IMR-90 (cell line): ENCODE measurements at places on chromosomes 12 and 14. TPM values are rescaled to one million over a fixed set of nuclear protein-coding genes. Genes with fewer than 3 reads are reported as not detected.

MYF5 gene
- not detected in 2 replicates for total RNA-seq

BCL7A gene
- 5.6 and 6.1 TPM in 2 replicates for total RNA-seq

DNA sequence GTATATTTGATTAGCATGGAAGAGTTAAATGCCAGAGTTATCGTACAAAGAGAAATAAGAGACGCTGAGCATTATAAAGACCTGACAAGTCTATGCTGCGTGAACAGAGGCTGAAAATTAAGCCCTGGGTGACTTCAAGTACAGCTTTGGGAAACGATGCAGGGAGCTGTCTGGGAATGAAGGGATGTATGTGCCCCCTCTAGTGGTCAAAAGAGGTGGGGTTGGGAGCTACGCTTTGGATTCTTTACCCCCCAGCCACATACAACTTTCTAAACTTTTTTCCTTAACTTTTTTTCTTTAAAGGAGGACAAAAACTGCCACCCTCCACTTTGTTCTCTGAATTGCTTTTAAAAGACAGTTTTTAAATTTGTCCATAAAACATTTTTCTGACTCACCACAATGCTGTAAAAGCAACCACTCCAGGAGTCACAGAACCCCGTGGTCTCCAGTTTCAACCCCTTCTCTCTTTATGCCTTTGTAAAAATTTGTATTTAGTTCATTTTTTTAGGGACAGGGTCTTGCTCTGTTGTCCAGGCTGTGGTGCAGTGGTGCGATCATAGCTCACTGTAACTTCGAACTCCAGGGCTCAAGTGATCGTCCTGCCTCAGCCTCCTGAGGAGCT, 59.4 kb downstream of the ZNF664 start:
- no peak overlapping the region for H3K4me3 ChIP-seq
- H3K27me3 ChIP-seq, result no peaks in the 10 kb centered on the region
- DNase-seq, result peak; percentile 71
- no peak overlapping the region for H3K27ac ChIP-seq

DNA sequence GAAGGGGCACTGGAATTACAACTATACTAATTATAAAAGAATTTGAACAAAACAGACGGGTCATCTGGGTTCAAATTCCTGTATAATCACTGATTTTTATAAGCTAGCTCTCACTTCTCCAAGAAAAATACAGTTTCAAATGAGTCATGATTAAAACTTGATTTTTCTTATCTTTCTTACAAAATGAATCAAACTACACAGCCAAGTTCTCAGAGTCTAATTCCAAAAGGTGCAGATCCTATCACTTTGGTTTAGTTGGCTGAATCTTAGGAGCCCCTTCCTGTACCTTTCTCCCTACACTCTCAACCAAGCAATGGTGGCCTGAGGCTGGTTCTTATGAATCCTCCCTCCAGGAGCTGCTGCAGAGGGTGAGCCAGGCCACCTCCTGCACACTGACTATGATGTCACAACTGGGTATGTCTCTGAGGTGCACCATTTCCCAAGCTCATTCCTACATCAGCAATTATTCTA, 43.8 kb upstream of the BMP4 start:
- peak overlapping the region; percentile 30; the same call in 1 of the 2 replicates for H3K27ac ChIP-seq
- H3K4me1 ChIP-seq, result peaks cover 19% of the 10 kb centered on the region
- no peak overlapping the region for H3K4me3 ChIP-seq
- H3K27me3 ChIP-seq, result no peaks in the 10 kb centered on the region

- H3K27ac ChIP-seq, result no peak overlapping the region
- no peaks in the 10 kb centered on the region for H3K4me1 ChIP-seq
- H3K36me3 ChIP-seq, result no peaks in the 10 kb centered on the region
- H3K4me3 ChIP-seq, result no peak overlapping the region
- no peaks in the 10 kb centered on the region for H3K27me3 ChIP-seq
Measured at GRCh38 chr12:26309634-26310033, 114.3 kb downstream of the SSPN start.

DNA sequence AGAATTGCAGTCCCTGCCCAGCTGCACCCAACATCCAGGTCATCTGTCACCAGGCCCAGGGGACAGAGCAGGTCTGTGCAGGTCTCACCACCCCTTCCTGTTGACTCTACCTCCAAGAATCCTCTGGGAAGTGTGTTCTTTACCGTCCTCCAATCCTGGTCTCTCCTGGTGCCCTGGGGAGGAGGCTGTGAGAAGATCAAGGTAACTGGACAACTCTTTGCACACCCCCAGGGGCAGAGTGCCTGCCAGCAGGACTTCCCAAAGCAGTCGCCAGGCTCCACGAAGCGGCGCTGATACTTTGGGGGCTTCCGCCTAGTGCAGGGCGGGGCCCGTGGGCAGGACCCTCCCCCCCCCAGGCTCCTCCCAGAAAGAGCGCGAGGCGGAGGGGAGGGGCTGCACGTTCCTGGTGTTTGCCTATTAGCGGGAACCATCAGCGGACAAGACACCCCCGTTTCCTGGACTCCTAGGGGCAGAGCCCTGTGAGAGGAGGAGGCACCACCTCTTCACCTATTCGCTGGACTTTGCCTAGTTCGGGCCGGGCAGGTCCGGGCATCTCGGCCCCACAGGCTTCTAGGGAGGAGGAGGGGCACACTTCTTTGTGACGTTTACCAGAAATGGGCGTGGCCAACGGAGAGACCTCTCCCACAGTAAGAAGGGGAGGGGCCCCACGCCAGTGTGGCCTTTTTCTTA, 918.0 kb downstream of the AACS start:
- H3K27me3 ChIP-seq, result no peaks in the 10 kb centered on the region
- DNase-seq, result no peak
- H3K4me3 ChIP-seq, result no peak overlapping the region
- H3K4me1 ChIP-seq, result no peaks in the 10 kb centered on the region

DNA sequence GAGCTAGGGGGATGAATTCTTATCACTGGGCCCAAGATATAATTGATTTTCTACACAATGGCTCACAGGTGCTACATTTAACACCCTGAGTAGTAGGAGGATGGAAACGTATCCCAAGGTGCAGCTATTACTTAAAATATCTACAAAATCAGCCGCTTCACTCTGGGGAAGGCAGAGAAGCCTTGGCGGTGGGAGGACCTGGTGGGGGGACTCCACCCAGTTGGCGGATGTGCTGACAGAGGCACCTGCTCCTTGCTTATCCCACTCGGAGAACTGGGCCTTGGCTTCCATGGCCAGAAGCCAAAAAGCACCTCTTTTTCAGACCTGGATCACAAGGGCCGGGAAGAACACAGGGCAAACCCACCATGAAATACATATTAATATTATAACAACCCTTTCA, 106.3 kb downstream of the OTX2 start:
- H3K36me3 ChIP-seq, result no peaks in the 10 kb centered on the region
- no peak overlapping the region for H3K27ac ChIP-seq
- no peaks in the 10 kb centered on the region for H3K4me1 ChIP-seq
- H3K4me3 ChIP-seq, result no peak overlapping the region
- DNase-seq, result no peak

DNA sequence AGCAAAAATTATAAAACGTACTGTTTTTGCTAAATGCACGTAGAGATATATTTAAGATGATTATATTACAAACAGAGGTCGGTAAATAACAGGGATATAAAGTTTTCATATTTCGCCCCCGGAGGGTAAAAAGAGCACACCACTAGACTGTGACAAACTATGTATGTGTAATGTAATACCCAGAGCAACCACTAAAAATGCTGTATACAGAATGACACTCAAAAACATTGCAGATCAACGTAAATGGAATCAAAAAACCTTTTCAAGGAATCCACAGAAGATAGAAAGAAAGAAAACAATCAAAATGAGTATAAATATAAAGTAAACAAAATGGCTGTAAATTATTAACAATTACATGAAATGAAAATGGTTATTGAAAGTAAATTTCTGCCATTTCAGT, 37.6 kb upstream of the PRB4 start:
- no peak overlapping the region for H3K4me3 ChIP-seq
- no peak for DNase-seq
- no peaks in the 10 kb centered on the region for H3K27me3 ChIP-seq
- no peaks in the 10 kb centered on the region for H3K36me3 ChIP-seq

DNA sequence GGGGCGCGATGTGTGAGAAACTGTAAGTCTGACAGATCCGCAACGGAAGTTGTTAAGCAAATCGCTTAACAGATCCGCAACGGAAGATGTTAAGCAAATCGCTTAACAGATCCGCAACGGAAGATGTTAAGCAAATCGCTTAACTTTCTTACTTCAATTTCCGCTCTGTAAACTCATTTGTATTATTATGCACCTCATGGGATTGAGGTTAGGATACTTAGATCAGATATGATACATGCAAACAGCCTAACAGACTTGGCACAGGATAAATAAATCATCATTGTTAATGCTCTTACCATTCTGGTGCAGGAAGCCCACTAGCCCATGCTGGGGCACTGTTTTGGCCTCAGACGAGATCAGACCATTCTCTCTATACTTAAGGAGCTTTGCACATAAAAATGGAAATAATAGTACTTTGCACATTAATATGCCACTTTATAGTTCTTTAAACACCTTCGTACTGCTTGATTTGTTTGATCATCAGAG, 399 bp downstream of the NCAPD2 start:
- H3K27me3 ChIP-seq, result no peaks in the 10 kb centered on the region
- H3K36me3 ChIP-seq, result peaks cover 2% of the 10 kb centered on the region
- peak overlapping the region; percentile 83 for H3K4me3 ChIP-seq
- H3K4me1 ChIP-seq, result no peaks in the 10 kb centered on the region; the same call in 1 of the 2 replicates
- H3K27ac ChIP-seq, result peak overlapping the region; percentile 65; the same call in 1 of the 2 replicates
- DNase-seq, result no peak
